ENCODE measurements at places on chromosomes 3 and 15.

DNA sequence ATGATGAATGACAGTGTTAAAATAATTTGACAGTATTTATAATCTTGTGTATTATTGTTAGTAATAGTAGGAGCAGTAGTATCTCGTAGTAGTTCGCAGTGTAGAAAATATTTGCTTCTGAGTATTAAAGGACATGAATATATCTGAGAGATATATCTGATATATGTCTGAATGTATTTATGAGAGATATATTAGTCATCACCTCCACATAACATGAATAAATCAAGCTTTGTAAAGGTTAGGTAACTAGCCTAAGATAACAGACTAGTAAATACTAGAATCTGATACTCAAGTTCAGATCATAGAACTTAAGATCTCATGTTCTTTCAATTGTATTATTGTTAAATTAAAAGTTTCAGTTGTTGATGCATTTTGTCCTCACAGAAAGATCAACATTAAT is 130.5 kb downstream of the UBE2E2 start:
- no peak for DNase-seq
- no peak overlapping the region for H3K27ac ChIP-seq
- no peaks in the 10 kb centered on the region for H3K4me1 ChIP-seq
- H3K36me3 ChIP-seq: no peaks in the 10 kb centered on the region
- no peaks in the 10 kb centered on the region for H3K27me3 ChIP-seq

GRCh38 chr3:157127831-157128767 is 31.8 kb downstream of the CCNL1 start:
- peaks cover 29% of the 10 kb centered on the region for H3K4me1 ChIP-seq
- no peaks in the 10 kb centered on the region for H3K27me3 ChIP-seq
- peak; percentile 77 for DNase-seq
- H3K36me3 ChIP-seq: no peaks in the 10 kb centered on the region

DNA sequence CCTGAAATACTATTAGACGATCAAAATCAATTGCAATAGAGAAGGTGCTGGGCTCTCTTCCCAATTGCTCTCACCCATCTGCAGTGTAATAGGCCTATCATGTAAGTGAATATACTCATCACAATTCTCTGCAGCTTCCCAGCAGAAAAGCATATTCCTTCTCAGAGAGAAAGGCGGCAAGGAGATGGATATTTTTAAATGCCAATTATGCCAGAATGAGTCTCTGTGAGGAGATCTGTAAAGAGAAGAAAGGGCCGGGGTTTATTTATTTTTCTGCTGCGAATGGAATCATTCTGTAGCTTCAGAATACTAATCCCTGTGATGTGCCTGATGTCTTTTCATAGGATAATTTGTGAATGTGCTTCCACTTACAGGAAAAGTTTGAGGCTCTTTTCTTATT is 112.0 kb downstream of the APBA2 start:
- no peak overlapping the region for H3K4me3 ChIP-seq
- H3K4me1 ChIP-seq: peaks cover 11% of the 10 kb centered on the region
- H3K27ac ChIP-seq: no peak overlapping the region
- no peak for DNase-seq
- no peaks in the 10 kb centered on the region for H3K27me3 ChIP-seq

GRCh38 chr3:60399292-60399691 is 852.0 kb downstream of the FHIT start:
- H3K27ac ChIP-seq: no peak overlapping the region
- no peaks in the 10 kb centered on the region for H3K27me3 ChIP-seq
- no peaks in the 10 kb centered on the region for H3K36me3 ChIP-seq
- H3K4me3 ChIP-seq: no peak overlapping the region

- H3K27me3 ChIP-seq: no peaks in the 10 kb centered on the region
- peaks cover 27% of the 10 kb centered on the region for H3K4me1 ChIP-seq
- DNase-seq: no peak
- peaks cover 22% of the 10 kb centered on the region for H3K36me3 ChIP-seq
- no peak overlapping the region for H3K27ac ChIP-seq
These were observed 43.2 kb downstream of the RAF1 start for GRCh38 chr3:12620729-12621128.

DNA sequence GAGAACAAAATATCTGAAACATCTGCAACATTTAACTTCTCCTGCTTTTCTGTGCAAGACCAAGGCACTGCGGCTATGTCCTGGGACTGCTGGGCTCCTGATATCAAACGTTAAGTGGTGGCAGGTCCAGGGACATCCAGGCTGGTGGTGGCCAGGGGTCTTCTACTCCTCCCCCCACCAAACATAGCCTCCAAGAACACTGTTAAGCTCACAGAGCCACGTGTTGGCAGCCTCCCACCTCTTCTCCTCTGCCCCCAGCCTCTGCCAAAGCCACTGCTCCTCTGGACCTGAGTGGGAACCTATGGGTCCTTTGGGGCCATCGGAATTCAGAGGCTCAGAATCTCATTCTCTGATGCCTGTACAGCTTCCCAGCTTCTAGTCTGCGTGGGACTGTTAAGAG is 325.7 kb downstream of the ARRDC4 start:
- H3K4me3 ChIP-seq: no peak overlapping the region
- no peaks in the 10 kb centered on the region for H3K27me3 ChIP-seq
- no peaks in the 10 kb centered on the region for H3K36me3 ChIP-seq
- DNase-seq: no peak
- no peaks in the 10 kb centered on the region for H3K4me1 ChIP-seq

- no peak for DNase-seq
- no peaks in the 10 kb centered on the region for H3K27me3 ChIP-seq
- no peak overlapping the region for H3K27ac ChIP-seq
These were observed 2.0 kb upstream of the CLDN16 start for GRCh38 chr3:190385731-190386688.

DNA sequence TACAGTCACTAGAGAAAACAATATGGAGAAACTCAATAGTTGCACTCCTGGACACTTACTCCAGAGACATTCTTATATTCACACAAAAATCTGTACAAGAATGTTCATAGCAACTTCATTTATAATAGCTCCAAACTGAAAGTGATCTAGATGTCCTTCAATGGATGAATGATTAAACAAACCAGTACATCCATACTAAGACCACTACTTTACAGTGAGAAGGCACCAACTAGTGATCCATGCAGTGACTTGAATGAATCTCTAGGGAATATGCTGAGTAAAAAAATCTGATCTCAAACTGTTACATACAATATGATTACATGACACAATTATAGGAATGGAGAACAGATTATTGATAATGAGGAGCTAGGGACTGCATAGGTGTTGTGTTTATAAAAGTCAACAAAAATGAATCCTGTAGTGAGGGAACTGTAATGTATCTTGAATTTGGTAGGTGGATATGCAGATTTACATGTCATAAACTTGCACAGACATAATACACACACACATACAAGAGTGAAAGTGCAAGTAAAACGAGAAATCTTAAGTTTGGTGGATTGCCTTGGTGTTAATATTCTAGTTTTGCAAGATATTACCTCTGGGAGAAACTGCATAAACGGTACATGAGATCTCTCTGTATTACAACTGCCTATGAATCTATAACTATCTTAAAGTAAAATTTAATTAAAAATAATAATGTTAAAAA is 85.7 kb downstream of the SPATA16 start:
- H3K4me3 ChIP-seq: no peak overlapping the region
- no peaks in the 10 kb centered on the region for H3K4me1 ChIP-seq
- H3K27ac ChIP-seq: no peak overlapping the region
- no peaks in the 10 kb centered on the region for H3K36me3 ChIP-seq
- H3K27me3 ChIP-seq: no peaks in the 10 kb centered on the region

- H3K27me3 ChIP-seq: no peaks in the 10 kb centered on the region
- H3K4me1 ChIP-seq: peaks cover 21% of the 10 kb centered on the region
- DNase-seq: no peak
- no peak overlapping the region for H3K4me3 ChIP-seq
These were observed 6.0 kb downstream of the GATM start for GRCh38 chr15:45372041-45372995.

- no peaks in the 10 kb centered on the region for H3K4me1 ChIP-seq
- no peak overlapping the region for H3K4me3 ChIP-seq
- H3K36me3 ChIP-seq: no peaks in the 10 kb centered on the region
- H3K27ac ChIP-seq: no peak overlapping the region
- no peaks in the 10 kb centered on the region for H3K27me3 ChIP-seq
These were observed 10.4 kb upstream of the SEC13 start for GRCh38 chr3:10331320-10331719.

GRCh38 chr15:51675234-51675633 is 6.1 kb upstream of the SCG3 start:
- no peak overlapping the region for H3K4me3 ChIP-seq
- no peak overlapping the region for H3K27ac ChIP-seq
- no peaks in the 10 kb centered on the region for H3K4me1 ChIP-seq
- DNase-seq: no peak

DNA sequence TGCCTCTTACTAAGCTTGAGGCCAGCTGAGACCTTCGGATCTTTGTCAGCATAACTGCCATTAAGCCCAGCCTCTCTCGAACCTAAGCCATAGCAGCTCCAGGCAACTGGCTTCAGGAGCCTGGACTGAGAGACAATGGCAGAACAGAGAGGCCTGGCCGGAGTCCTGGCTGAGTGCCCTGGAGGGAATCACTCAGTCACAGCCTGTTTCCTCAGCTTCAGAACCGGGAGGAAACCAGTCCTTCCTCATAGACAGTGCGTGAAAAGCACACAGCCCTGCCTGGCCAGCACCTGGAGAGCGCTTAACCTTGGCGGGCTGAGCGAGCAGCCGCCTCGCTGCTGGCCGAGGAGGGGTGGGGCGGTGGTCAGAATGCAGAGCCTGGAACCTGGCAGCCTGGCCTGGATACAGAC is 21.6 kb downstream of the RNU5B-1 start:
- DNase-seq: no peak
- H3K36me3 ChIP-seq: no peaks in the 10 kb centered on the region
- H3K4me1 ChIP-seq: no peaks in the 10 kb centered on the region
- H3K4me3 ChIP-seq: no peak overlapping the region
- no peak overlapping the region for H3K27ac ChIP-seq

DNA sequence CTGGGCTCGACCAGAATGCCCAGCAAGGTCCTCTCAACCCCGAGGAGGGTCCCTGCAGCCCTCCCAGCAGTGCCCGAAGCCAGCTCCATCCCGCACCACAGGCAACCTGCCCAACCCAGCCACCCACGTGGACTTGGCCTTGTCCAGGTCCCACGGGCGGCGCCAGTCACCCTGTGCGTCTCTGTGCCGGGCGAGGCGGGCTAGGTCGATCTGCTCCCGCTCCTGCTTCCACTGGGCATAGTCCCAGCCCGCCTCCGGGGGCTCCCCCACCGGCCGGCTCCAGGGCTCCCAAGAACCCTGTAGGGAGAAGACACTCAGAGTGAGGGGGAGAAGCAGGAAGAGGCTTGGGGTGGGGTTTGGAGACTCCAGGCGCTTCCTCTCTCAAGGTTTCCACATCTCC is 3.1 kb downstream of the CCDC9B start:
- DNase-seq: no peak
- H3K27ac ChIP-seq: peak overlapping the region; percentile 90
- H3K36me3 ChIP-seq: no peaks in the 10 kb centered on the region
- H3K4me3 ChIP-seq: peak overlapping the region; percentile 43
- no peaks in the 10 kb centered on the region for H3K27me3 ChIP-seq
- H3K4me1 ChIP-seq: peaks cover 88% of the 10 kb centered on the region

DNA sequence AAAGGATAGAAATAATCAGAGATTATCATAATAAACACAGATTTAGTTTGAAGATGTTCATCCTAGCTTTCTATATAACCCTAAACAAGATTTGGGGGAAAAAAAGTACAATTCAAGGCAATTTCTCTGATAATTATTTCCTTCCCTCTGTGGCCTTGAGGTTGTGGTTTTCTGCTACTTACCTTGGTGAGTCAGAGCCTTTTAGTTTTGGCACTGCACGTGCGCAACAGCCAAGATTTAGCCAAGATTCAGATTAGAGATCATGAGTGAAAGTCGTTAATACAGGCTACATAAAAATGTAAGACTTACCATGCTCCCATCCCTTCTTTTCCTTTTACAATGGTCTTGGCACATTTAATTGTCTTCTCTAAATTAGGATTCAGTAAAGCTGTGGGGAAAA is 6.7 kb downstream of the LYZL4 start:
- no peaks in the 10 kb centered on the region for H3K4me1 ChIP-seq
- H3K4me3 ChIP-seq: no peak overlapping the region
- H3K27ac ChIP-seq: no peak overlapping the region
- no peak for DNase-seq
- H3K27me3 ChIP-seq: no peaks in the 10 kb centered on the region

DNA sequence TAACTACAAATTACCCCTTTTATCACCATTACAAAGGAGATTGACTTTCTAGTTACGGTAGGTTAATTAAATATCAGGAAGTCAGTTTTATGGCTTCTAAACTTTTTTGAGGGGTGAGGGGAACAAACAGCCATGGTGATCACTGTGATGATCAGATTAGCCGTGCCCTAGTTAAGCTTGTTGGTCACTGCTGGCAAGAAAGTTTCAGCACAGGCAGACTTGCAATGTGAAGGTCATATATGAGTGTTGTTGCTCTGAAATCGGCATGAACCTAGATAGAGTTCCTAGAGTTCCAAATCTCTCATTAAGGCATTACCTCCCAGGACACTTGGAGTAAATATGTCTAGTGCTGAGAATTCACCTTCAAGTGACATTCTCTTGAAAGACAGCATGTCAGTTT is 156.6 kb downstream of the GHSR start:
- H3K36me3 ChIP-seq: peaks cover 3% of the 10 kb centered on the region
- no peak overlapping the region for H3K4me3 ChIP-seq
- DNase-seq: no peak
- no peaks in the 10 kb centered on the region for H3K27me3 ChIP-seq

- H3K27ac ChIP-seq: no peak overlapping the region
- H3K4me3 ChIP-seq: no peak overlapping the region
- no peaks in the 10 kb centered on the region for H3K4me1 ChIP-seq
- H3K27me3 ChIP-seq: no peaks in the 10 kb centered on the region
- DNase-seq: no peak
These were observed 17.4 kb upstream of the COL8A1 start for GRCh38 chr3:99620976-99621375.

DNA sequence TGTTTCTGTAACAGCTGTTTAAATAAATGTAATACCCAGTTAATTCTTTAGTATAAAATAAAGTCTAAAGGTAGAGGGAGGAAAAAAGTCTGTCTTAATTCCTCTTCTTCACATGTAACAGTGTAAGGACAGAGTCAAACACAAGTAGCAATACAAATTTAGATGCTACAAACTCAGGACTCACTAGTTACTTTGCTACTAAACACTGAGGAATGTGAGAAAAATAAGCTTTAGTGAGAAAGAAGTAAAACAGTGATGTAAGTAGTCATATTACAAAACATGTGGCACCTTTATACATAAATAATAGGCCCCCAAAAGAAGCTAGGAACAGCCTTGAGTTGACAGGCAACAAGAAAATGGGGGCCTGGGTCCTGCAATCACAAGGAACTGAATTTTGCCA is 113.0 kb downstream of the TBC1D5 start:
- no peak overlapping the region for H3K27ac ChIP-seq
- no peak overlapping the region for H3K4me3 ChIP-seq
- DNase-seq: no peak
